Right lobe of liver (tissue), 6 donors: ENCODE measurements at places on chromosomes 6 and 20. TPM values are rescaled to one million over a fixed set of nuclear protein-coding genes. Genes with fewer than 3 reads are reported as not detected.

GRCh38 chr6:105209950-105210706 is 30.3 kb upstream of the POPDC3 start:
- no peak for DNase-seq

GRCh38 chr6:138239774-138240173 is 21.5 kb upstream of the PBOV1 start:
- no peak for DNase-seq

GRCh38 chr6:43193929-43194328 is 11.9 kb downstream of the CUL9 start:
- DNase-seq: no peak

GRCh38 chr6:108171291-108171917 is 5.6 kb downstream of the NR2E1 start:
- DNase-seq: no peak

- no peak for DNase-seq
Observed at GRCh38 chr20:15364781-15365180, 1027.4 kb upstream of the FLRT3 start.

DNA sequence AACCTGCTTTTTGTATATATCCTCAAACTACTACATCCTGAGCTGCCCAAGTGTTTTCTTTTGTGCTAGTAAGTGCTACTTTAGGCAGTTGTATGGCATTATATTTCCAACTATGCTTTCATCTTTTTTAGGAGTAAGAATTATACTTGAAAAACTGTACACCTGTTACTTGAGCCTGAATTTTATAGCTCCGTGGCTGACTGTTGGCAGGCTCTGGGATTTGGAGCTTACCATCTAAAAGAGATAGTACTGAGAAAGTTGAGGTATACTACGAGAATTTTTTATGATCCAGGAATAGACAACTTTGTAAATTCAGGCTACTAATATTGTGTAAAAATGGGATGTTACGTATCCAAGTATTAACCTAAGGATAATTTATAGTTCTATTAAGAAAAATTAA is 32.4 kb downstream of the RNF217 start:
- no peak for DNase-seq

GRCh38 chr6:169940481-169941271 is 189.3 kb downstream of the ERMARD start:
- no peak for DNase-seq

- DNase-seq: no peak
Observed at GRCh38 chr6:4091941-4092340, 13.0 kb upstream of the FAM217A start.

DNA sequence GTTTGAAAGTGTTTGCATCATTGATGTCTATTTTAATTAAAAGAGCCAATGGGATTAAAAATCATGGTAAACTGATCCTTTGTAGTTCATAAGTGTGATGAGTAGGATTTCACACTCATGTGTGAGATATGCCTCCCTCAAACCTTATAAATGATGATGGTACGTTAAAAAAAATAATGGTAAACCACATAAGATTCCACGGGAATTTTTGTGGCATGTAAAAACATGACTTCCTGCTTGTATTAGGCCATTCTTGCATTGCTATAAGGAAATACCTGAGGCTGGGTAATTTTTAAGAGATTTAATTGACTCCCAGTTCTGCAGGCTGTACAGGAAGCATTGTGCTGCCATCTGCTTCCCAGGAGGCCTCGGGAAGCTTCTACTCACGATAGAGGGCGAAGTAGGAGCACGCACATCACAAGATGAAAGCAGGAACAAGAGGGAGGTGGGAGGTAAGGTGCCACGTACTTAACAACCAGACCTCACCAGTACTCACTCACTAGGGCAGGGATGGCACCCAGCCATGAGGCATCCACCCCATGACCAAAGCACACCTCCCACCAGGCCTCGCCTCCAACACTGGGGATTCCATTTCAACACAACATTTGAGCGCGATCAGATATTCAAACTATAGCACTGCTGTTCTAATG is 187.6 kb upstream of the QKI start:
- no peak for DNase-seq

DNA sequence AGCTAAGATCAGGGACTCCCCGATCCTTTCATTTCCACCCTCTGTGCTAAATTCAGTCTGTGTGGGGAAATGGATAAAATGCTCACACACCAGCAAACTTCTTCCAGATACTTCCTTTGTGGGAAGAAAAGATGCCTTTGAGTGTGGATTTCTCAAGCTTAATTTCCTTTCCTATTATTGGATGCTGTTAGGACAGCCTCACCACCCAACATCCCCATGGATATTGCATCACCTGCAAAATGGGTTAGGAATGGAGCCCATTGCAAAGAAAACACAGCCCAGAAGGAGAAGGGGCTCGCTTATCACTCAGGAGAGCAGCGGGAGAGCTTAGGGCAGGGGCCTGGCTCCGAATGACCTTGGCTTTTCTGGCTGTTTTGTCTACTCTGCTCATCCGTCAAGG is 272.2 kb downstream of the CDC5L start:
- no peak for DNase-seq

- DNase-seq: no peak
Observed at GRCh38 chr6:21615504-21615903, 22.0 kb downstream of the SOX4 start.

The SLC25A27 gene
- total RNA-seq: 10.3 TPM

The OPN5 gene
- not detected for total RNA-seq

The BMP2 gene
- 9.1 TPM for total RNA-seq

The OR12D3 gene
- total RNA-seq: not detected
